Colonic mucosa (tissue), 4 donors: ENCODE measurements at places on chromosomes 6 and 20.
A peak's percentile ranks its signal among the peaks of the same experiment; 100 is the strongest.

- no peak for DNase-seq
- no peaks in the 10 kb centered on the region for H3K4me1 ChIP-seq
- no peaks in the 10 kb centered on the region for H3K36me3 ChIP-seq
- H3K27me3 ChIP-seq: no peaks in the 10 kb centered on the region
- no peak overlapping the region for H3K27ac ChIP-seq
These were observed 17.4 kb downstream of the MDFI start for GRCh38 chr6:41655646-41656001.

DNA sequence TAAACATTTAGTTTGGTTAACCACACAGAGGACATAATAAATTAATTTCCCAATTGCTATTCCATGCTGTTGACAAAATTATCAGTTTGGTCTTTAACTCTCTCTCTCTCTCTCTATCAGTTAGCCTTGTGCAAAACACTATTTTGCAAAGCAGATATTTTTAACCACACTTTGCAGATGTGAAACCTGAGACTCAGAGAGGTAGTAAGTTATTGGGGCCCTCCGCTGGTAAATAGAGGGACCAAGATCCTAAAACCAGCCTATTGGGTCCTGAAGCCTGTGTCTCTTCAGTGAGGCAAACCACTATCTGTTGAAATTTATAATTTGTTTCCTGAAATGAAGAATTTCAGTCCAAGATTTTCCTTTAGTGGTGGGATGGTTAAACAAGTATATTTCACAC is 231.0 kb downstream of the SOD2 start:
- no peaks in the 10 kb centered on the region for H3K36me3 ChIP-seq
- no peak for DNase-seq
- no peaks in the 10 kb centered on the region for H3K27me3 ChIP-seq
- no peak overlapping the region for H3K27ac ChIP-seq

GRCh38 chr20:46108435-46108841 is 9.7 kb upstream of the CD40 start:
- no peaks in the 10 kb centered on the region for H3K27me3 ChIP-seq
- DNase-seq: no peak
- H3K36me3 ChIP-seq: no peaks in the 10 kb centered on the region
- no peak overlapping the region for H3K27ac ChIP-seq

GRCh38 chr6:5205877-5206850 is 54.6 kb downstream of the LYRM4 start:
- peak overlapping the region; percentile 29 for H3K27ac ChIP-seq
- no peaks in the 10 kb centered on the region for H3K36me3 ChIP-seq
- no peaks in the 10 kb centered on the region for H3K27me3 ChIP-seq
- H3K4me1 ChIP-seq: no peaks in the 10 kb centered on the region
- DNase-seq: peak; percentile 19

GRCh38 chr6:474453-475185 is 83.1 kb downstream of the IRF4 start:
- no peaks in the 10 kb centered on the region for H3K36me3 ChIP-seq
- no peak overlapping the region for H3K4me3 ChIP-seq
- H3K27ac ChIP-seq: no peak overlapping the region
- DNase-seq: no peak
- no peaks in the 10 kb centered on the region for H3K27me3 ChIP-seq

- H3K27ac ChIP-seq: no peak overlapping the region
- no peak overlapping the region for H3K4me3 ChIP-seq
- H3K36me3 ChIP-seq: no peaks in the 10 kb centered on the region
- no peaks in the 10 kb centered on the region for H3K27me3 ChIP-seq
These were observed 609.8 kb downstream of the RFPL4B start for GRCh38 chr6:112956696-112957535.

GRCh38 chr6:41201764-41202173 is 820 bp upstream of the TREML2 start:
- H3K27ac ChIP-seq: peak overlapping the region; percentile 47
- no peaks in the 10 kb centered on the region for H3K36me3 ChIP-seq
- no peak for DNase-seq
- no peaks in the 10 kb centered on the region for H3K4me1 ChIP-seq
- no peaks in the 10 kb centered on the region for H3K27me3 ChIP-seq
- H3K4me3 ChIP-seq: no peak overlapping the region

- peaks cover under 1% of the 10 kb centered on the region for H3K27me3 ChIP-seq
- no peaks in the 10 kb centered on the region for H3K4me1 ChIP-seq
- no peaks in the 10 kb centered on the region for H3K36me3 ChIP-seq
- DNase-seq: no peak
- no peak overlapping the region for H3K4me3 ChIP-seq
- no peak overlapping the region for H3K27ac ChIP-seq
These were observed 21.7 kb upstream of the IL17A start for GRCh38 chr6:52164319-52165094.

GRCh38 chr20:5141615-5142014 is 14.8 kb downstream of the CDS2 start:
- H3K4me1 ChIP-seq: no peaks in the 10 kb centered on the region
- H3K4me3 ChIP-seq: no peak overlapping the region
- H3K27ac ChIP-seq: no peak overlapping the region
- no peaks in the 10 kb centered on the region for H3K36me3 ChIP-seq

- H3K27ac ChIP-seq: no peak overlapping the region
- no peak overlapping the region for H3K4me3 ChIP-seq
- H3K36me3 ChIP-seq: no peaks in the 10 kb centered on the region
- peaks cover 3% of the 10 kb centered on the region for H3K4me1 ChIP-seq
- no peak for DNase-seq
- no peaks in the 10 kb centered on the region for H3K27me3 ChIP-seq
These were observed 2.1 kb downstream of the TSPYL4 start for GRCh38 chr6:116251568-116252384.

GRCh38 chr20:5882166-5882565 is 68.2 kb downstream of the TRMT6 start:
- no peak overlapping the region for H3K27ac ChIP-seq
- H3K4me3 ChIP-seq: no peak overlapping the region
- H3K27me3 ChIP-seq: no peaks in the 10 kb centered on the region
- H3K4me1 ChIP-seq: no peaks in the 10 kb centered on the region
- no peaks in the 10 kb centered on the region for H3K36me3 ChIP-seq

- no peaks in the 10 kb centered on the region for H3K27me3 ChIP-seq
- DNase-seq: no peak
- H3K4me3 ChIP-seq: no peak overlapping the region
- H3K4me1 ChIP-seq: no peaks in the 10 kb centered on the region
- no peak overlapping the region for H3K27ac ChIP-seq
These were observed 222.9 kb downstream of the UBE3D start for GRCh38 chr6:82842721-82843120.

GRCh38 chr20:2652724-2653555 is 508 bp downstream of the NOP56 start:
- H3K4me1 ChIP-seq: peaks cover 12% of the 10 kb centered on the region
- peak; percentile 59 for DNase-seq
- H3K36me3 ChIP-seq: peaks cover 29% of the 10 kb centered on the region
- H3K27ac ChIP-seq: peak overlapping the region; percentile 89
- peak overlapping the region; percentile 83 for H3K4me3 ChIP-seq
- no peaks in the 10 kb centered on the region for H3K27me3 ChIP-seq

- no peak for DNase-seq
- H3K4me3 ChIP-seq: no peak overlapping the region
- H3K27ac ChIP-seq: no peak overlapping the region
- H3K36me3 ChIP-seq: no peaks in the 10 kb centered on the region
- no peaks in the 10 kb centered on the region for H3K4me1 ChIP-seq
- no peaks in the 10 kb centered on the region for H3K27me3 ChIP-seq
These were observed 6.9 kb upstream of the HELZ2 start for GRCh38 chr20:63580796-63581461.

GRCh38 chr6:26743157-26743821 is 83.7 kb upstream of the ZNF322 start:
- H3K36me3 ChIP-seq: no peaks in the 10 kb centered on the region
- H3K4me3 ChIP-seq: no peak overlapping the region
- peaks cover 10% of the 10 kb centered on the region for H3K27me3 ChIP-seq
- no peak for DNase-seq
- H3K27ac ChIP-seq: no peak overlapping the region

DNA sequence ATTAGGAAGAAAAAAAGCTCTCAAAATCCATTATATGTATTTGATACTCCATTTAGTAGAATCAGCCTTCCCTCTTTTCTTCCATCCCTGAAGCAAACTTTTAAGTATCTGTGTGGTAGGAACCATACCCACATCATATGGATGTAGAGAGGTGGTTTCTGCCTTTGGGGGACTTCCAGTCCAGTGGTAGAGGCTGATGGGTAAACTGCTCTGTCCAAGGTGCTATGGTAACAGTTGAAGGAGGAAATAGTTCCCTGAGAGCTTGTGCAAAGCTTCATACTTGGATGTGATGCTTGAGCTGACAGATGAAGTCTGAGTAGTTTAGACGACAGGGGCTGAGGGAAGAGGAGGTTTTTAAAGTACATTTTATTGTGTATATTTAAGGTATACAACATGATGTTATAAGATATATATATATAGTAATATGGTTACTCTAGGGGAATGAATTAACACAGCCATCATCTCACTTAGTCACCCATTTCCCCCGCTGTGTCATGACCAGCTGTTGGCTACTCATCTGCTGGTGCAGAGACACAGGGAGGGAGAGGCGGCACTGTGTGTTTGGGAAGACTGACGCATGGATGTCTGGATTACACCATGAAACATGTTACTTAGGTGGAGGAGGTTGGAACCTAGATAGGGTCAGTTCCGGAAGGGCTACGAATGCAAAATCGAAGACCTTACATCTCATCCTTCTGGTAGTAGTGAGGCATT is 185.2 kb downstream of the FARS2 start:
- no peaks in the 10 kb centered on the region for H3K4me1 ChIP-seq
- H3K4me3 ChIP-seq: no peak overlapping the region
- no peaks in the 10 kb centered on the region for H3K36me3 ChIP-seq
- H3K27ac ChIP-seq: no peak overlapping the region

DNA sequence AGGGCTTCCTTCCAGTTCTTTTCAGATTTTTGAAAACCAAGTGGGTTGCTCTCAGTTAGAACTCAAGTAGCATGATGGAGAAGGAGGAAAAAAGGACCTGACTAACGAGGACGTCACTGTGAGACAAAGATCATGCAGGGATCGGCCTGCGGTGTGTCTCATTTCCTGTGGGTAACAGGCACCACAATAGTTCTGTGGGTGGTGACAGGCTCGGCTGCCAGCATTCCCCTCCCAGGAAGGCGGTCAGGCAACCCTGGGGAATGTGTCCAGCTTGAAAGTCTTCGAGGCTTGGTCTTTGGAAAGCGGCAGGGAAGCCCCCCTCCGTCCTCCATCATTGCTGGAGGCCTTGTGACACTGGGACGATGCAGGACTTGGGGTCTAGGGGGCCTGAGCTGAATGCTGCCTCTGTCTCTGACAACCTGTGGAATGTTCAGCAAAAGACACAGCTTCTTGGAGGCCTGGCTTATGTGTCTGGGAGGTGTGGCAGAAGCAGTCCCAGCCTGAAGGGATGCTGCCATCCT is 121.0 kb downstream of the BCAS1 start:
- H3K4me1 ChIP-seq: no peaks in the 10 kb centered on the region
- H3K27ac ChIP-seq: no peak overlapping the region
- H3K27me3 ChIP-seq: no peaks in the 10 kb centered on the region
- DNase-seq: no peak
- no peaks in the 10 kb centered on the region for H3K36me3 ChIP-seq
- H3K4me3 ChIP-seq: no peak overlapping the region

GRCh38 chr20:57249772-57250171 is 16.7 kb downstream of the BMP7 start:
- no peak overlapping the region for H3K27ac ChIP-seq
- no peaks in the 10 kb centered on the region for H3K36me3 ChIP-seq
- DNase-seq: no peak
- no peaks in the 10 kb centered on the region for H3K4me1 ChIP-seq

DNA sequence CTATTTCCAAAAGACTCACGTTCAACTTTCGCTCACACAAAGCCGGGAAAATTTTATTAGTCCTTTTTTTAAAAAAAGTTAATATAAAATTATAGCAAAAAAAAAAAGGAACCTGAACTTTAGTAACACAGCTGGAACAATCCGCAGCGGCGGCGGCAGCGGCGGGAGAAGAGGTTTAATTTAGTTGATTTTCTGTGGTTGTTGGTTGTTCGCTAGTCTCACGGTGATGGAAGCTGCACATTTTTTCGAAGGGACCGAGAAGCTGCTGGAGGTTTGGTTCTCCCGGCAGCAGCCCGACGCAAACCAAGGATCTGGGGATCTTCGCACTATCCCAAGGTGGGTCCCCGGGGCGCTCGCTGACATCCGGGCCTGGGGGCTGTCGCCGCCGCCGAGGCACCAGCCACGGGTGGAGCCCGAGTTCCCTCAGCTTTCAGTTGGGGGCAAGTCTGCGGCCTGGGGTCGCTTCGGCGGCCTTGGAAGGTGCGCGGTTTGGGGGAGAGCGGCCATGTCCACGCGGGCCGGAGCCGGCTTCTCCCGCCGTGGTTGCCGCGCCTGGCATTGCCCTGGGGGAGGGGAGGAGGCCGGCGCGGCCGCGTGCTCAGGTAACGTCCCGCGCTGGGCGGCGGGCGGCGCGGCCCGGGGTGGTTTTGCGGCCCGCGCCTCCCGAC is 429 bp downstream of the AMD1 start:
- no peaks in the 10 kb centered on the region for H3K27me3 ChIP-seq
- peak overlapping the region; percentile 90 for H3K4me3 ChIP-seq
- peaks cover 17% of the 10 kb centered on the region for H3K4me1 ChIP-seq
- DNase-seq: peak; percentile 53
- H3K36me3 ChIP-seq: no peaks in the 10 kb centered on the region

DNA sequence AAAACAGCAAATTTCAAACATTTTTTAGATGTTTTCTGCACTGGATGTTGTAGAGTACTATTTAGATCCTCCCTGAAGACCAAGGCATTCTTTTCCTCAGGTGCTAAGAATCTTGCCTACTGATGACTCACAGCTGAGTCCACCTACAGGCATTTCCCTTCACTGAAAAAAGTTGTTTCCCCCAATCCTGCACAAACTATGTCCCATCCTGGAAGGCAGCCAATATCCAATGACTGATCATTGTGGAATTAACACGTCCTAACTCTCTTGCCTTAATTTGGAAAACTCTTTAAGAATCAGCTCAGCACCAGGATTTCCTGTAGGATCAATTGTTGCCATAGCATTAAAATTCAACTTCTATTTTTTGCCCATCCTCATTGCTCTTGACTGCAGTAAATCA is 268.4 kb upstream of the IRAK1BP1 start:
- H3K4me3 ChIP-seq: no peak overlapping the region
- no peaks in the 10 kb centered on the region for H3K4me1 ChIP-seq

DNA sequence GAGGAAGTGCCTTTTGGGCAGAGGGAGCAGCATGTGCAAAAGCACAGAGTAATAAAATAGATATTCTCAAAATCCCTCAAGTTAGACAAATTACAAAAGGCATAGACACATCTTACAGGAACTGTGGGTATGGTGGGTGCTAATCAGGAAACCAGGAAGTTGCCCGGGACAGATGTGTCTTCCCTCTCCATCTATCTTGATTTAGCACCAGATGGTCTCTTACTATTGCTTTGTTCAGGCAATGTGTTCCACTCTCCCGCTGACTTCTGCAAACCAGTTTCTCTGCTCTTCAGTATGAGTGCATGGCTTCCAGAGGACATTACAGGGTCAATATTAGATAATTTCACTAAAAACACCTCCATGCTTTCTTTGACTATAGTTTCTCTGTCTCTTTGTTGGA is 13.2 kb downstream of the CITED2 start:
- H3K4me3 ChIP-seq: no peak overlapping the region
- H3K36me3 ChIP-seq: no peaks in the 10 kb centered on the region
- DNase-seq: no peak
- no peaks in the 10 kb centered on the region for H3K27me3 ChIP-seq
- no peak overlapping the region for H3K27ac ChIP-seq
